ENCODE measurements at places on chromosomes 6 and 20.

- DNase-seq: peak; percentile 79
These were observed 5.8 kb upstream of the BFSP1 start for GRCh38 chr20:17536944-17537444.

DNA sequence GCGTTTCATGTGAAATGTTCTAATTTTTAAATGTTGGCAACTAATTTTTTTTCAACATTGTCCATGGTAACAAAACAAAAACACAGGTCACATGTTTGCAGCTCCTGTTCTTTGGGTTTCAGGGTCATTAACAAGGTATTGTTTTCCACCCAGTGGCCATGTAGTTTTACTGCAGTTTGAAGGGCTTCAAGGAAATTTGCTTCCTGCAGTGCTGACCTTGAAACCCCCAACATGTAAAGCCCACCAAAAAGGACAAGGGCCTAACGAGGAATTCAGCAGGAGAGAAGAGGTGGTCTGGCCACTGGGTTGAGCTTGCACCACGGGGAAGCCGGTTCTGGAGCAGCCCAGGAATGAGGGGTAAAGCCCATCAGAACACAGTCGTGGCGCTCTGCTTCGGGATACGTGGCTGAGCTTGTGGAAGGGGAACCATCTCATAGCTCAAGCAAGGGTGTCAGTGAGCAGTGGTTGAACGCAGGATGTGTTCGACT lies 13.9 kb upstream of the KLHL31 start:
- peak; percentile 11 for DNase-seq

DNA sequence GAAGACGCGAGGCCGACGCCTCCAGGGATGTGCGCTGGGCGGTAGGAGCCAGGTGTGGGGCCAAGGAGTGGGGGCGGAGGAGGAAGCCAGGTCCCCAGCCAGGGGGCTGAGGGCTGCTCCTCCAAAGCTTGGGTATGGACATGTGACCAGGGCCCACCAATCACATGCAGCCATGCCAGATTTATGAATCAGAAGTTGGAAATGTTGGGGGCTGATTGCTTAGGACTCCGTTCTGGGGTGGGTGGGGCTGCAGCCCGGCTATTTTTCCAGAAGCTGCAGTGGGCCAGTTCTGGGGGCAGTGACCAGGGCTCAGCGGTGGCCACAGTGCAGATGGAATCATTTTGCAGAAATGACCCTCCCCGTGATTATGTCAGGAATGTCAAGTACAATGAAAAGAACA lies 96.0 kb downstream of the CEBPB start:
- DNase-seq: peak; percentile 91

DNA sequence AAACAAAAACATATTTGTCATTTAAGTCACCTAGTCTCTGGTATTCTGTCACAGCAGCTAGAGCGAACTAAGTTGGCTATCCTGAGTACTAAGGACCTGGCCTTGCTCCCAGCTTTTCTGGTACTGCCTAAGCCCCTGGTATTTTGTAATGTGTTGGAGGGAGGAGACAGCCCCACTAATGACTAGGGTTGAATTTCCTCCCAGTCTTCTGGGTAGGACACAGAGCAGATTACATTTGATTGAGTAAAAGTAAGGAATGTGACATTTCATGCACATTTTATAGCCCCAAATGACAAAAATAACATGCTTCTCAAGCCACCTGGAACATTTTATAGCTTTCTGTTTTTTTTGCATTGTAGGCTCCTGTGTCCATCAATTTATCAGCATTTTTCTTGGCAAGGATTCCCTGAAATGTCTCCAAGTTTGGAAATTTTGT lies 47.9 kb upstream of the DDR1 start:
- peak; percentile 69 for DNase-seq

DNA sequence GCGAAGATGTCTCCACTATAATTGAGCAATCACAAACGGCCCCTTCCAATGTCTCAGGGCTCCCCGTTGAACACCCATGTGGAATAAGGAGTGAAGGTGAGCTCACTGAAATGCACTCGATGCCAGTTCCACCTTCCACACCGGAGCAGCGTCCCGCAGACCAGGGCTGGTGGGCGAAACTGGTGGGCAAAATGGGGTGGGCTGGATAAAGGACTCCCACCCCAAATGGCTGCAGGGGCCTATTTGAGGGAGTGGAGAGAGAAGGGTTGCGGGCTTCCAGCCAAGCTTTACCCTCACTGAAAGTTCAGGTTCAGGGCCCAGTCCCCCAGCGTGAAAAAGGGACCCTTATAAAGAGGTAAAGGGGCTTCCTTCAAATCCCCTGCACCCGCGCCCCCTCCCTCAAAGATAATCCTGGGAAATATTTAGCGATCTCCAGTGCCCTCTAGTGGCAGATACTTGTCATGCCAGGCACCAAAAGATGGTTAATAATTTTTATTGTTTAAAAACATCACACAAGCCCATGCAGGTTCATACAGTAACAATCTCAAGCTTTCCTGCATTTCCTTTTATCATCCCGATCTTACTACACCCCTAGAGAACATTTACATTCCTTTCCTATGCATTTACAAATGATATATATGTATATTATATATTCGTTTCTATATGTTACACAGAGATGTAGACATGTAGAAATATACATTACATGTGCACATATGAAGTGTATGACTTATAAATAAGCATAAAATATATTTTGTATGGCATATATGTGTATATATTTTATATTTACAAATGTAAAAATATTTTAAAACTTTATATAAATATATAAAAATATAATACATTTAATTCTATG lies 58.2 kb upstream of the NKX2-2 start:
- peak; percentile 6 for DNase-seq

DNA sequence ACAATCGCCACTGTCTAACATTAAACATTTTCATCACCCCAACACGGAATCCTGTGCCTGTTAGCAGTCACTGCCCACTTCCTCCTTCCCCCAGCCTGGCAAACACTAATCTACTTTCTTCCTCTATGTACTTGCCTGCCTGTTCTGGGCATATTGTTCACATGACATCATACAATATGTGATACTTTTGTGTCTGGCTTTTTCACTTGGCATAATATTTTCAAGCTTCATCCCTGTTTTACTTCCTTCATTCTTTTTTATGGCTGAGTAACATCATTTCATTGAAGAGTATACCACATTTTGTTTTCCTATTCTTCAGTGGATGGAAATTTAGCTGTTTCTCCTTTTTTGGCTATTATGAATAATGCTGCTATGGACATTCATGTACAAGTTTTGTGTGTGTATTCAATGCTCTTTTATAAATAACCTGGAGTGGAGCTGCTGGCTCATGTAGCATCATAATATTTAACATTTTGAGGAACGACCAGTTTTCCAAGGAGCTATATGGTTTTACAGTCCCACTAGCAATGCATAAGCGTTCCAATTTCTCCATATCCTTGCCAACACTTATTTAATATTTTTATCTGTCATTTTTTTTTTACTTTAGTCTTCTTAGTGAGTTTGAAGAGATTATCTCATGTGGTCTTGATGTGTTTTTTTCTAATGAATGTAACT lies 360.1 kb downstream of the HDGFL1 start:
- DNase-seq: peak; percentile 26

GRCh38 chr20:22985239-22985778 lies 49.8 kb upstream of the SSTR4 start:
- no peak for DNase-seq

GRCh38 chr6:152749336-152749735 lies 1.3 kb upstream of the VIP start:
- DNase-seq: no peak

DNA sequence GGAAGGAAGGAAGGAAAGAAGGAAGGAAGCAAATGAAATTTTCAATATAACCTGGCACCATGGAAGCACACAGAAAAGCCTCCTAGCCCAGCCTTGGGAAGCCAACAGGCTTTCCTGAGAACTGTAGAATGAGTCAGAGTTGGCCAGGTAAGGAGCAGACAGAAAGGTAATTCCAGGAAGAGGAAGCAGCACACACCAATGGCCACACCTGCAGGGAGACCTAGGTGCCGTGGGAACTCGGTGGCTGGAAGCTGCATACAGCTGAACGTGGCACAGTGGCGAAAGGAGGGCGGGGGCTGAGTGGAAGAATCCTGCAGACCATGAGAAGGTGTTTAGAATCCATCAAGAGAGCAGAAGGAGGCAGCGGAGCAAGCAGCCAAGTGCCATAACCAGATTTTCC lies 224.8 kb upstream of the RREB1 start:
- DNase-seq: no peak

DNA sequence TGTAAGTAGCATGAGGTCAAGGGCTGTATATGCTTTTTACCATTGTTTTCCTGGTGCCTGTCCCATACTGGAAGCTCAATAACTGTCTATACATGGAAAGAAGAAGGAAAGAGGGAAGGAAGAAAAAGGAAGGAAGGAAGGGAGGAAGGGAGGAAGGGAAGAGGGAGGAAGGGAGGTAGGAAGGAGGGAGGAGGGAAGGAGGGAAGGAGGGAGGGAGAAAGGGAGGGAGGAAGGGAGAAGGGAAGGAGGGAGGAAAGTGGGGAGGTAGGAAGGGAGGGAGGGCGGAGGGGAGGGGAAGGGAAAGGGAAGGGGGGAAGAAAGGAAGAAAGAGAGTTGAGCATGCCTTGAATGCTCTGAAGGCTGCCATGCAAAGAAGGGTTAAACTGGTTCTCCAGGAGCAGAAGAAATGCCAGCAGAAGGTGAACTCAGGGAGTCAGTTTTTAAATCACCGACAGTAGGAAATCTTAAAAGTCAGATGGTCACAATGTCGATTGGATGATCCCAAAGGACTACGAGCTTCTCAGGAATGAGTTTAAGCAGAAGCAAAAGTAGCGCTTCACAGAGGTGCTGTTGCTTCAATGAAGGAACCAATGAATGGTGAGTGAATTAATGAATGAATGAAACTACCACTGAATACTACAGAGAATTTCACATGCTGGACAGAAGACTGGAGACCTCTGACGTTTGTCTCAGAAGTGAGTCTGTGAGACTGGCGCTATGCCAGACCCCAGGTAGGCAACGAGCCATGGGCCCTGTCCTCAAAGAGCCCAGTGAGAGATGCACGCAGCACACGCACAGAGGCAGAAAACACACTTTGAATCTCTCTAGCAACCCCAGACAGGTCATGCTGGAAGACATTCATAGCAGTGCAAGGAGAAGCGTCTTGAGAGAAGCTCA lies 117.6 kb downstream of the MRPL14 start:
- DNase-seq: no peak

GRCh38 chr20:3247638-3248037 lies 8.6 kb upstream of the SLC4A11 start:
- DNase-seq: no peak

DNA sequence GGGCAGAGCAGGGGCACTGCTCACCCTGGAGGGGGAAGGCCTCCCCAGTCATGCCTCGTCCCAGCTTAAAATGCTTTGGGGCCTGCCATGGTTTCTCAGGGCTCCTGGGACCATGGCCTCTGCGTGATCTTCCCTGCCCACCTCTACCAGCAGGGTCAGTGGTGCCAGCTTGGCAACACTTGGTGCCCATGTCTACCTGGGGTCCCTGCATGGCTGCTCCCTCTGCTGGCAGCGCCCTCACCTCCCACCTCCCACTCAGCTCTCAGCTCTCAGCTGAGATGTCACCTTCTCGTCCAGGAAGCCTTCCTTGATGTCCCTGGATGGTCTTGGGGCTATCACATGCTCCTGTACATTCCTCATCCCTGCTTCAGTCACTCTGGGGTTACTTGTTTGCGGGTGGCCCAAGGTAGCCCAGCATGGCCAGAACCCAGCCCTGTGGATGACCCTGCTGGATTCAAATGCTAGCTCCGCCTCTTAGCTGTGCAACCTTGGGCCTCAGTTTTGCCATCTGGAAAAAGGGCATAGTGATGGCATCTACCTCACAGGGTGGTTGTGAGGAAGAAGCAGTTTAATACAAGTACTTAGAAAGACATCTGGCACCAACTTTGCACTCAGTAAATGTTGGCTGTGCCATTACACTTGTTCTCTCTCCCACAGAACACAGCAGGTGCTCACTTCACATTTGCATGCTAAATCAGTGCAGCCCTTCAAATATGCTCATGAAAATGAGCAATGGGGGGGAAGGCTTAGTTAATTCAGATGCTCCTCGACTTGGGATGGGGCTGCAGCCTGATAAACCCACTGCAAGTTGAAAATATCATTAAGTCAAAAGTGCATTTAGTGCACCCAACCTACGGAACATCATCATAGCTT lies 53.5 kb upstream of the PTPN1 start:
- no peak for DNase-seq

- DNase-seq: peak; percentile 73
These were observed 3.0 kb upstream of the TGM2 start for GRCh38 chr20:38167851-38168760.

GRCh38 chr6:87917886-87918285 lies 129.8 kb upstream of the SPACA1 start:
- DNase-seq: no peak

DNA sequence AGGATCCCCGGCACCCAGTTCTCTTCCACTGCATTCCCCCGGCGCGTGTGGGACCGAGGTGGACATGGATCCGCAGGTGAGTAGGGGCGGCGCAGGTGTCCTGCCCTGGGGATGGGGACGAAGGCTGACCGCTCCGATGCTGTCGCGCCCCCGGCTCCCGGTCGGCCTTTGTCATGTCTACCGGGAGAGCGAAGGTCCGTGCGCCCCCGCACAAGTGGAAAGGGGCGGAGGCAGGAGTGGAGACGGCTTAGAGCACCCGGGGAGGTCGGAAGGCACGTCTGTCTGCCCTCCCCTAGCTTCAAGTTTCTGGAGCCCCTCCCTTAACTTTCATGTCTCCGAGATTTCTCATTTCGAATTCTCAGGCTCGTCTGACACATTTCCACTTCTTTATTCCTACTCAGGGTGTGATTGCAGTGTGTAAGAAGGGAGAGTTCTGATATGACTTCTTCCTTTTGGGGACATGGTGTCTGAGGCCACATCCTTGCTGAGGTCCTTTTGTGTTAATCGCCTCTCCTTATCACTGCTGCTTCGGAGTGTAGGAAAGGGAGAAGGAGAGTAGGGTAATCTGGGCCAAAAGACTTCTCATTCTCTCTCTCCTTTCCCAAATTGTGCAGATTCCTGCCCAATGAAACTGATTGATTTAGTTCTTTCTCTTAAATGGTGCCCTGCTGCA lies 435 bp downstream of the KIFC1 start:
- peak; percentile 43 for DNase-seq

- DNase-seq: no peak
These were observed 74.5 kb upstream of the TRAF3IP2 start for GRCh38 chr6:111680015-111680712.

DNA sequence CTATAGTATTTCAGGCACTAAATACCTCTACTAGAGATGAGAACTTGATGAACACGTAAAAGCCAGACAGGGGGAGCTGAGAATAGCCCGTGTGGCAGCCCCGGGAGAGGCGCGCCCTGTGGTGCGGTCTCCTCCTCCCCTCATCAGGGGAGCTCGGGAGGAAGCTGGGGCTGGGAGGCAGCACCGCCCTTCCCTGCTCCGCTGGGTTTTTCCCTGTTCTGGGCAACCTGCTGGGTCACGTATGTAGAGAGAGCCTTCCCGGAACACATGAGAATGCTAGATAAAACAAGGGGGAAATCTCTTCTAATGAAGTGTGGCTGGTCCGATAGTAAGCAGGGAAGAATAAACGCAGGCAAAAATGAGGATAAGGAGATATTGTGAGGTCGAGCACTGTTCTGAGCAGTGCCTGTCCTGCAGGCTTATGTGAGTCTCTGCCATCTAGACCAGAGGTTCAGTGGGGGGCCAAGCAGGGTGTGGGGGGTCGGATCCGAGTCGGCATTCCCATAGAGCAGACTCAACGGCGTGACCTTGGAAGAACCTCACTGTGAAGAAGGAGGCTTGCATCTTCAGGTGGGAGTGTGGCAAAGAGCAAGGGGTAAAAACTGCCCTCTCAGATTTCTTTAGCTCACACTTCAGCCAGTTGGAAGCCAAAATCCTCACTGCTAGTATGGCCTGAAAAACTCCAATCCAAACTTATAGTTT lies 13.4 kb upstream of the RPS6KA2 start:
- peak; percentile 16 for DNase-seq

GRCh38 chr6:129515004-129515403 lies 195.0 kb downstream of the ARHGAP18 start:
- DNase-seq: no peak
